Effector memory CD4-positive, alpha-beta T cell (primary cell): ENCODE measurements at places on chromosomes 3 and 15.

DNA sequence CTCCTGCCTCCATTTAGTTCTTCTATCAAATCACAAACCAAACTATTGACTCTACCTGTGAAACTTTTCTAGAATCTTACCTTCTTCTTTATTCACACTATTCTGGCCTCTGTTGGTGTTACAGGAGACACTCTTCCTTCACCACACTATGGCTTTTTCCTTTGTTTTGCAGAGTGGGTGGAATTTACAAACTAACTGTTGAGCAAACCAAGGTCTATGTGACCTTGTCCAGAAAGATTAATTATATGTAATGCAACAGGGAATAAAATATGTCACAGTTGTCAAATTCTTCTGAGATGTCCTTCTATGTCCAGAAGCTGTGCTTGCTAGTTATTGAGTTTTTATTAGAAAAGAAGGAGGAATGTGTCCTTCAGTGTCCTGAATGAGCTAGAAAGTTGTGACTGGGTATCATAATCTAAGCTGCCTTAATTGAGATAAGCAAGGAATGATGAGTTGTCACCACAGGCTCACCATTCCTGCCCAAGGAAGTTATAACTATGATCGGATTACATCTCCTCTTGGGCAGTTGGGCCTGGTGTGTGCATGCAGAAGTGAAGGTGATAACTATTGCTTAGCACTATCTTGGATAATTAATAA is 21.7 kb downstream of the ARL14 start:
- no peaks in the 10 kb centered on the region for H3K4me1 ChIP-seq

DNA sequence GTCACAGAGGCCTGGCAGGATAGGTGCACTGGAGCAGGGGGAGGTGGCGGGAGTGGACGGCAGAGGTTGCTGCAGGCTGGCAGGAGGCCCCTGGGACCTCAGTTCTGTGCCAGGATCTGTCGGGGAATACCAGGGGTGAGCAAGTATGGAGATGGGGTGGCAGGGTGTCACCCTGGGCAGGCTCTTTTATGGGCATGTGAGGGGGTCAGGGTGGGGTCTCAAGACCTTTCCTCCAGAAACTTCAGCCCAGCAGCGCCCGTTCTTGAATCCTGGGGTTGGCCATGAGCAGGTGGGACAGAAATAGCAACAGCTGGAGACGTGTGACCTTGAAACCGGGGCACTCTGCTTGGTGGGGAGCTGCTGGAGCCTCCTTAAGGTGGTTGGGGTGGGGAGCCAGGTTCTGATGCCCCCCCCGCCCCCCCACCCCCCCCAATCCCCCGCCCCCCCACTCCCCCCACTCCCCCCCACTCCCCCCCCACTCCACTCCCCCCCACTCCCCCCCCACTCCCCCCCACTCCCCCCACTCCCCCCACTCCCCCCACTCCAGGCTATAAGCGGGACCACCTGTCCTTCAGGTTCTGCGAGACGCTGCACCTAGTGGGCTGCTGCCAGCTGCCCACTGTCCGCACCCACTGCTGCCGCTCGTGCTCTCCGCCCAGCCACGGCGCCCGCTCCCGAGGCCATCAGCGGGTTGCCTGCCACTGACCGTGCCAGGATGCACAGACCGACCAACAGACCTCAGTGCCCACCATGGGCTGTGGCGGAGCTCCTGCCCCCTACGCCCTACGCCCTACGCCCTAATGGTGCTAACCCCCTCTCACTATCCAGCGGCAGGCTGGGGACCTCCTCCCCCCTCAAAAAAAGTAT is 84.9 kb downstream of the TBC1D2B start:
- H3K27ac ChIP-seq: no peak overlapping the region
- peaks cover 12% of the 10 kb centered on the region for H3K36me3 ChIP-seq
- H3K4me3 ChIP-seq: no peak overlapping the region
- no peak for DNase-seq

DNA sequence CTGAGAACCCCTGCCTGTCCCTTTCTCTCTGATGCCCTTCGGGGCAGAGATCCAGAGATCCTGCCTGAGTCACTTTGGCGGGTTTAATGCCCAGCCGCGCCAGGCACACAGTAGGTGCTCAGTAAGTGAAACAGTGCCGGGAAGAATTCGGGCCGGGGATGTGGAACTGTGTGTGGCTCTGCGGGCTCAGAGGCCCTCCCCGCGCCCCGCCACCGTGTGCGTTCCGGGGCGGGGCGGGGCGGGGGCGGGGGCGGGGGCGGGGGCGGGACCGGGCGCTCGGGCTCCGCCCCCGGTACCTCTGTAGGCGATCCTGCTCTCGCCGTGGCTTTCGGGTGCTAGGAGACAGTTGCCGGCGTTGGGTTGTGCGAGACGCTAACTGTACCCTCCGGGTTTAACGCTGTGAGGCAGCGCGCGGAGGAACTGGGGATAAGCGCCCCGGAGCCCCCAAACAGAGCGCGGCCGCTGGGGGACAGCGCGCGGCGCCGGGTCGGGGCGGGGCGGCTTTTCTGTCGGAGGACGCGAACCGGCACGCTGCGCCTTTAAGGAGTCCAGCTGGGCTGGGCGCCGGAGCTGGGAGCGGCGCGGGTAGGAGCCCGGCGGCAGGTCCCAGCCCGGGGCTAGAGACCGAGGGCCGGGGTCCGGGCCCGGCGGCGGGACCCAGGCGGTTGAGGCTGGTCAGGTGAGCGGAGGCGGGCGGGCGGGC is at the start of gene ABHD6:
Gene ABHD6 (plus strand): TSS at position 555 of the 703 bp plus-strand sequence. CDS start 18,795 bp downstream, outside the sequence.
- peak; percentile 74 for DNase-seq
- peak within 1 kb of the TSS; percentile 64 for H3K27ac ChIP-seq
- H3K4me1 ChIP-seq: peaks cover 13% of the 10 kb centered on the region
- peak within 1 kb of the TSS; percentile 78 for H3K4me3 ChIP-seq

DNA sequence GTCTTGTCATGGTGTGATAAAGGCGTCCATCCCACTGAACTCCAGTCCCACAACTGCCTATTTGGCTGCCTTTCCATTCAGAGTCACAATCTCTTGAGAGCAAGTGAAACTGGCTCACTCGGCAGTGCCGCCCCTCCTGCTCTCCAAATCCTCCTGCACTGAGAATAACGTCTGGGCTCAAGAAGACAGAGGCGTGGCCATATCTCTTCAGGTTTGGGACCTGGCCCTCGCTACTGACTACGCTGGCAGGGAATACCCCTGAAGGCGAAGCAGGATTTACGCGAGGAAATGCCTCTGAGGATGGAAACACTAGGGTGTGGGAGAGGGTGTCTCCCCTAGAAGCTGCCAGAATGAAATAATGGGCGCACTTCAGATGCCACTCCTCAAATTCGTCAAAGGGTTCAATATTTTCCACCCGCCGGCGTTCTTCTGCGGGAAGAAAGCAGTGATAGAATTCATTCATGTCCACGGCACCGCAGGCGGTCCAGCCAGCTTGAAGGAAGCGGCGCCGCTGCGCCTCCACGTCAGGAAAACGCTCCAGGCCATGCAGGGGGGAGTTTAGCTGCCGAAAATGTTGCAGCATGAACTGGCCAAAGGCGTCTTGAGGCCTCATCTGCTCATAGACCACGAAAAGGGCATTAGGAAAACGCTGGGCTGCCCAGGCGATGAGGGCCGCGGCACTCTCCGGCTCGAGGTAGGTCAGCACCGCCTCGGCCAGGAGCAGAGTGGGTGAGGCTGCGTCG is 985 bp downstream of the LCMT2 start:
- peak overlapping the region; percentile 76 for H3K4me3 ChIP-seq
- no peaks in the 10 kb centered on the region for H3K27me3 ChIP-seq
- DNase-seq: no peak
- H3K27ac ChIP-seq: peak overlapping the region; percentile 95
- peaks cover 13% of the 10 kb centered on the region for H3K4me1 ChIP-seq

DNA sequence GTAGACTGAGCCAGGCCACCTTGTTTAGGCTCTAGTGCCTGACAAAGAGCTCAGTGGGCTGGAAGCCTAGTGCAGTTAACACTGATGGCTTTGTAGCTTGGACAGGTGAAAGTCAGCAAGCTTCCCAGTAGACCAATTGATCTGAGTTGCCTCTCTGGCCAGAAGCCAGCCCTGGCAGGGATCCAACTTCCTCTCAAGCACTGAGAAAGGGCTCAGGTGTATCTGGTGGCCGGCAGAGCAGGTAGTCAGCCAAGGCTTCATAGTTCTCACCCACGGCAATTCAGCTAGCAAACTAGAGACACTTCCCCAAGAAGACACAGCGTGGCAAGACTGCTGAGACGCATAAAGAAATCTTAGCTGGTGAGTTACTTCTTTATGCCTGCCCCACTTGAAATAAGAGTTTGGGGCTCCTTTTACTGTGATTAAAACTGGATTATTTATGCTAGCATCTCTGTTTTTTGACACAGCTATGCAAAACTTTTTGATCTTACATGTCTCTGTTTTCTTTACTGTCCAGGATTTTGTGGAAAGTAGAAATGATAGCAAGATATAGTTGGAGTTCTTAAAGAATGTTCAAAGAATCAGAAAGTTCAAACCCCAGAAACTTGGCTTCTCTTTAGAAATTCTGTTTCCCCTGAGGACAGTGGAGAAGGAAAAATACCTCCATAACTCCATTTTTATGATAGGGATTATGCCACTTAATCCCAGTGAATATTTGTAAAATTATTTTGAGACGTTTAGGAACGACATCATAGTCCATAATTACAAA is 8.4 kb upstream of the CA12 start:
- no peak overlapping the region for H3K4me3 ChIP-seq
- H3K4me1 ChIP-seq: no peaks in the 10 kb centered on the region
- no peaks in the 10 kb centered on the region for H3K36me3 ChIP-seq

- DNase-seq: no peak
- no peak overlapping the region for H3K27ac ChIP-seq
- H3K4me1 ChIP-seq: peaks cover 34% of the 10 kb centered on the region
- H3K36me3 ChIP-seq: no peaks in the 10 kb centered on the region
- H3K27me3 ChIP-seq: no peaks in the 10 kb centered on the region
These were observed 199.3 kb downstream of the TNIK start for GRCh38 chr3:171260899-171261298.

GRCh38 chr3:150346266-150346665 is 61.8 kb upstream of the TSC22D2 start:
- H3K36me3 ChIP-seq: no peaks in the 10 kb centered on the region
- no peaks in the 10 kb centered on the region for H3K27me3 ChIP-seq
- no peak overlapping the region for H3K4me3 ChIP-seq
- no peaks in the 10 kb centered on the region for H3K4me1 ChIP-seq
- DNase-seq: no peak

DNA sequence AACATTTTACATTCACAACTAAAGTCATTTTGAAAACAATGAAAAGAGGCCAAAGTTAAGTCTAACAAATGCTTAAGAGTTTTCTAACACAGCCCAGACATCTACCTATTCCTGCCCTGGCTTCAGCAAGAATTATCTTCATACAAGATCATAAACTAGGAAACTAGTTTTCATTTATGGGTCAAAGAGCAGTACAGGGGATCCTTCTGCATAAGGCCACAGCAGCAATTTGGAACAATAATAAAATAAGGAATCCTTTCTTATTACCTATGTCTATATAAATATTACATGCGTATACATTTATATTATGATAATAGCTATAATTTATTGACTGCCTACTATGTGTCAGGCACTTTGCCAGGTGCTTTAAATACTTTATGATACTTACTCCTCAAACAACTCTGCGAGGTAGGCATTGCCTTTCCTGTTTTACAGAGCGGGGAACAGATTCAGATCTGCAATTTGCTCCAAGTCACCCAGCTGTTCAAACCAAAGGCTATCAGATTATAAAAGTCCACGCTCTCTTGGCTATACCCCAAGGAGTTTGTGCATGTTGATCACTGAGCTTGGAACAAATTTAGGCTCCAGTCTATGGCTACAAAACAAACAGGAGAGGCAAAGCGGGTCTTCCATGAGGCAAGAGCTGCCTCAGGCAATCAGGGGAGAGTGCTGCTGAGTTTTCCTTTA is 196.4 kb downstream of the RORA start:
- no peaks in the 10 kb centered on the region for H3K36me3 ChIP-seq
- no peak overlapping the region for H3K27ac ChIP-seq
- H3K4me1 ChIP-seq: no peaks in the 10 kb centered on the region
- H3K4me3 ChIP-seq: no peak overlapping the region
- DNase-seq: no peak

DNA sequence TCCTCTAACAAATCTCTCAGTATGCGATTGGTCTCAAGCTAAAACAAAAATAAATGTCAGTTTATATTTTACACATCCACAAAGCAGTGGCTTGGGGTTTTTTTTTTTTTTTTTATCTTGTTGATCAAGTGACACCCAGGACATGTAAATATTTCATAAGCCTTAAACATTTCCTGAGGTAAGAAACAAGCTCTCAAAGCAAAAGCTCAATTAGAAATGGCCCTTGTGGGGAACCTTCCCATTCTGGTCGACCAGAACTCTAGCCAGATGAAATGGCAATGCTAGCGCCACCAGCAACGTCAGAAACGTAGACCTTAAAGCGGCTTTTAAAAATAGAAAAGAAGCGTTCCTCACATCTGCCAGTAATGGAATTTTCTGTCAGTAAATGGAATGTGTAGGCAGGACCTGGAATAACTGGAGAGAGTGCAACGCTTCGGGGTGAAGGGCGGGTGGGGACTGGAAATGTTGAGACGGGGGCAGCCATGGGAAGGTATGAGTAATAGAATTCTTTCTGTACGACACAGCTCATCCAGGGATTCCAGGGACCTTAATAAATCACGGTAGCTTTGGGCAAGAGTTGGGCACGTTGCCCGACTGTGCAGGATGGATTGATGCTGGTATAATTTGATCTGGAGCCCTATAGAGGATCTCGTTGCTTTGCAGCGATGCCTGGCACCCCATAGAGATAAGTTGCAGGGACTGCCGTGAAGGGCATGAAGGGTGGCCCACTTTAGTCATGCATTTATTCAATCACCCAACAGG is 44.4 kb downstream of the BTD start:
- H3K27ac ChIP-seq: no peak overlapping the region
- no peak for DNase-seq
- peaks cover 30% of the 10 kb centered on the region for H3K4me1 ChIP-seq
- H3K36me3 ChIP-seq: no peaks in the 10 kb centered on the region

GRCh38 chr3:184227481-184227935 is 1.9 kb upstream of the VWA5B2 start:
- H3K36me3 ChIP-seq: no peaks in the 10 kb centered on the region
- no peak overlapping the region for H3K4me3 ChIP-seq
- peaks cover 41% of the 10 kb centered on the region for H3K27me3 ChIP-seq
- DNase-seq: peak; percentile 25
- H3K27ac ChIP-seq: no peak overlapping the region
- H3K4me1 ChIP-seq: peaks cover 21% of the 10 kb centered on the region

GRCh38 chr15:50944672-50945071 is 36.2 kb downstream of the AP4E1 start:
- no peak for DNase-seq
- peaks cover 19% of the 10 kb centered on the region for H3K36me3 ChIP-seq
- no peaks in the 10 kb centered on the region for H3K4me1 ChIP-seq
- no peak overlapping the region for H3K4me3 ChIP-seq

DNA sequence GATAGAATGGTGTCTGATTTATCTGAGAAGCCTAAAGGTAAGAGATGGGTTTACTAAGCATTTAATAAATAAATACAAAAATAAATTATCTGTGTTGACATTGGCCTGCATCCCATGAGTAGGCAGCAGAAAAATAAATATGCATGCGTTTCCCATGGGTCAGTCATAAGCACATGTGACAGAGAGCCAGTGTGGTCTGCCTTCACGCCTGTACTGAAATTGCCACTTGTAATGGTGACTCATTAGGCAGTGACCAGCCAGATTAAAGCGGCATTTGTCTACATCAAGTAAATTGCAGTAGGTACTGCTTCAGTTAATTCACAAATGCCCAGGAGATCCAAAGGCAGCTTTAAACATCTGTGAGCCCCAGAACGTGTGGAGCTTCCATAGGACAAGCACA is 399.6 kb downstream of the NAALADL2 start:
- H3K27ac ChIP-seq: no peak overlapping the region
- H3K4me1 ChIP-seq: no peaks in the 10 kb centered on the region
